Activated naive CD4-positive, alpha-beta T cell treated with Interleukin-2 at 50 U/mL for 16 hours (primary cell): ENCODE measurements at places on chromosomes 12 and 14.

DNA sequence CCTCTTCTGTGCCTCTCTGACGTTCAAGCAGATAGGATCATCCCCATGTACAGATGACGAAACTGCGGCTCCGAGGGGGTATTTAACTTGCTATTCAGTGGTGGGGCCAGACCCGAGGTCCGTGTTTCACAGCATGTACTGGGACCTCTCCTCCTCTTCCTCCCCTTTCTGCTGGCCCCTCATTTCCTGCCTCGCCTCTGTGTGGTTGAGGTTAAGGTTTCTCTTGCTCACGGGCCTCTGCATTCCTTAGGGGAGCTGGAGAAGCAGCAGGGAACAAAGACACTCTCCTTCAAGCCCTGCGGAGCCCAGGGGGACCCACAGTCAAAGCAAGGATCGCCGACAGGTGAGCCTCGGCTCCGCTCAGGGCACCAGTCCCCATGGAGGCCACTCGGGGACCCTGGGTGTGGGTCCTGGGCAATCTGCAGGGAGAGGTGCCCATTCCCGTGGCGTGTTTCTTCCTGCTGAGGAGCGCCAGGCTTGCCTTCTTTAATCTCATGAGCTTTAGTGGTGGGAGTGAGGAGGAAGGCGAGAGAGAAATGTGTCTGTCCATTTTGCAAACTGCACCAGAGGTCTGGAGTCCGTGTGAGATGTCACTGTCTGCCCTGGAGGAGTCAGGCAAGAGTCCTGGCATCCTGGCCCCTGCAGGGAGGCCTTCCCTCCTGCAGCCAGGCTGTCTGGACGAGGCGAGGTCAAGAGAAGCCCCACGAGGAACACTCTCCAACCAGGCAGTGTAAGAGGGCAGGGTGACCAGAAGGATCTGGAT is 45.0 kb downstream of the SLC6A12 start:
- no peak for DNase-seq

- DNase-seq = peak; percentile 21
Observed at GRCh38 chr14:92759300-92759678, 10.9 kb upstream of the LGMN start.

- DNase-seq = no peak
Observed at GRCh38 chr14:32419429-32419828, 90.3 kb downstream of the AKAP6 start.

- DNase-seq = no peak
Observed at GRCh38 chr12:70399311-70399710, 33.2 kb downstream of the KCNMB4 start.

DNA sequence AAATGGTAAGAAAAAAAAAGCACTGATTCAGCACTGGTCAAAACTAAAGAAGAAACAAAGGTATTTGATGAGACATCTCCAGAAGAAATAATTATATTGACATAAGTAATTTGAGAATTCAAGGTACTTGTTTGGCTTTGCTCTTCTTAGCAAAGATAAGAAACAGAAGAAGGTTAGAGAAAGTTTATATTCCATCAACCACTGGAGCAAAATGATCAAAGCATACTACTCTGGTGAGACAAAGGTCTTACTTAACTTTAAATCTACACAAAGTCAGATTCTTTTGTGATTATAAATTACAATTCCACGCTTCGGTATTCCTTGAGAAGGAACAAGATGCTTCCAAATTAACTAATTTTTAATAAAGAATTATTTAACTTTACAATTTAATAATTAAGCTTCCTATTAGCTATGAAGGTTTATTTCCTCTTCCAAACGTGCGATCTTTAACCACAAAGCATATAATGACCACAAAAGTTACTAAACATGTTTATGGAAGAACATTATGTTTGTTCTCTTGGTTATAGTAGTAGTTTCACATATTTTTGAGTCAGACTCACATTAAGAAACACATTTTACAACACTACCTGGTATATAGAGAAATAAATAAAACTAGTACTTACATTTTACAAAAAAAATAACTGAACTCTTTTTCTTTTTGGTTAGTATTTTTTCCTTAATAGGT is 53.4 kb downstream of the METTL25 start:
- DNase-seq = no peak

DNA sequence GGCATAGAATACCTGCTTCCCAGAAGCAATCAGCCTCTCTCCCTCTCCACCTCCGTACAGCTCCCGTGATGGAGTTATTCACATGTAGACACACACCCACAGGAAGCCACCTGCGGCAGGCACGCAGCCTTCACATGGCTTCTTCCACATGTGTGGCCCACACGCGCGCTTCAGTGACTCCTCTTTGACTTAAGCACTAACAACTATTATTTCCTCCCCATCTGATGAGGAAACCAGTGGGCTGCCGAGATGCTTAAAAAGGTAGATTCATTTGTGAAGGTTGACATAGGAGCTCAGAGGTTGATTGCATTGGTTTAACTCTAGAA is 69.3 kb downstream of the PRMT8 start:
- no peak for DNase-seq

DNA sequence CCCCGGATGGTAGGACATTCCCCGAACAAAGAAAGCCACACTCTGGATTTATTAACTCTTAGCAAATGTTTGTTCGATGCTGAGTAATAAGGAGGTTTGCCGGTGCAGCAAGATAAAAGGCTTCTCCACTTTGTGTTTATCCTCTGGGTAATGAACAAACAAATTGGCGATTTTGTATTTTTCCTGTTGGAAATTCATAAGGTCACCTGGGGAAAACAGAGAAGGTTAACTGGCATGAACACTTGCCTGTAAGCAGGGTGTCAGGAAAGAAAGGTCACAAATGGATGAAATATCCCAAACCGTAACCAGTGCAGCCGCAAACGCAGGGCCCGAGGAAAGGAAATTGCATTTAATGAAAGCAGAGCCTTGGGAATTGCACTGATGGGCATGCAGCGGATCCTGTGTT is 132.8 kb downstream of the RMST start:
- DNase-seq = no peak

DNA sequence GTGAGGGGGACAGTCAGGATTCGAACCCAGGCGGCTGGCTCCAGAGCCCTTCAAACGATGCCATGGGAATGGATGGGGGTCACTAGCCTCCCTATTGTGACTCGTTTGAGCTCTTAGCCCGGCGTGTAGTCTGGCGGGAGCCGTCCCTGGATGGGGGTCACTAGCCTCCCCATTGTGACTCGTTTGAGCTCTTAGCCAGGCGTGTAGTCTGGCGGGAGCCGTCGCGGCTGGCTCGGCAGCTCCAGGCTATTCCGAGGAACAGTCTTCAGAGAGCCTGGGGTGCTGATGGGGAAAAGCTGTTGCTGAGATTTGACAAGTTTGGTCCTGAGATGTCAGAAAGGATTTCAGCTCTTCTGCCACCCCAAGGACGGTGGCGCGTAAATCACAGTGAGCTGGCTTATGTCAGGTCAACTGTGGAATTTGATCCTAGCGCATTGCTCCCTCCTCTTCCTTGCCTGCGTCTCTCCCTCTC is 58.3 kb downstream of the CALM1 start:
- DNase-seq = no peak

DNA sequence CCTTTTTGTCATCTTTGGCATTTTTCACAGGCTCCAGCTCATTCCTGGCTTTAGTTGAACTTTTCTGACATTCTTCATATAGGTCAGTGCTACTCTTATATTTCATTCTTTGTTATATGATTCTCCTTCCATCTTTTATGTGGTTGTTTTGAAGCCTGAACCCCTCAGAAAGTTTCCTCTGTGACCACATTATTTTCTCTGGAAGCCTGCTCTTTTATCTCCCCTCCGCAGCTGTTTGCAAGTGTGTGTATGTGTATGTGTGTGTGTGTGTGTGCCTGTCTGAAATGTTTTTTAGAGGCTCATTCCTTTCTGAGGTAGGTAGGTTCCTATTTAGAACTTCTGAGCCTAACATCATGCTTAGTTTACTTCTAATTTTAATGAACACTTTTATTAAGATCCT is 47.6 kb downstream of the ANO4 start:
- no peak for DNase-seq

DNA sequence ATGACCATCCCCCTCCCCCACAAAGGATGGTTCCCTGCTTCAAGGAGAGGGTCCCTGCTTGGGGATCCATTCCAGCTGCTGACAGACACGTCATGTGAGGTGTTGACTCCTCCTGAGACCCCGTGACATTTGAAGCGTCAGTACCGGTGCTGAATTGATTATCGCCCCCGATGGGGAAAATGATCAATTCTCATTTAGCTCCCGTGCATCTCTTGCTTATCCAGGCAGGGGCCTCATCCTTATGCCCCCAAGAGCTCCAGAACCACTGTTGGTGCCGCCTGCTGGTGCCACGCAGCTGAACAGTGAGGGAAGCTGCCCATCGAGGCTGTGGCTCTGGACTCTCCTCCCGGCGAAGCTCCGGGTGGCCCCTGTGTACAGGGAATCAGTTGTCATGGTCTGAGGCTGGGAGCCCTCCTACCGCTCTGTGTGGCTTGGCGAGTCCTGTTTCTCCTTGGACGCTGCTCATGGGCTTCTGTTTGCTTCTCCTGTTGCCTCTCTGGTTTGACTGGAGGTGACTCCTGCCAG is 4.6 kb downstream of the KIF26A start:
- no peak for DNase-seq

GRCh38 chr12:76299536-76300296 is 48.5 kb downstream of the BBS10 start:
- no peak for DNase-seq

- DNase-seq = no peak
Observed at GRCh38 chr12:58452546-58452945, 467.8 kb downstream of the LRIG3 start.

DNA sequence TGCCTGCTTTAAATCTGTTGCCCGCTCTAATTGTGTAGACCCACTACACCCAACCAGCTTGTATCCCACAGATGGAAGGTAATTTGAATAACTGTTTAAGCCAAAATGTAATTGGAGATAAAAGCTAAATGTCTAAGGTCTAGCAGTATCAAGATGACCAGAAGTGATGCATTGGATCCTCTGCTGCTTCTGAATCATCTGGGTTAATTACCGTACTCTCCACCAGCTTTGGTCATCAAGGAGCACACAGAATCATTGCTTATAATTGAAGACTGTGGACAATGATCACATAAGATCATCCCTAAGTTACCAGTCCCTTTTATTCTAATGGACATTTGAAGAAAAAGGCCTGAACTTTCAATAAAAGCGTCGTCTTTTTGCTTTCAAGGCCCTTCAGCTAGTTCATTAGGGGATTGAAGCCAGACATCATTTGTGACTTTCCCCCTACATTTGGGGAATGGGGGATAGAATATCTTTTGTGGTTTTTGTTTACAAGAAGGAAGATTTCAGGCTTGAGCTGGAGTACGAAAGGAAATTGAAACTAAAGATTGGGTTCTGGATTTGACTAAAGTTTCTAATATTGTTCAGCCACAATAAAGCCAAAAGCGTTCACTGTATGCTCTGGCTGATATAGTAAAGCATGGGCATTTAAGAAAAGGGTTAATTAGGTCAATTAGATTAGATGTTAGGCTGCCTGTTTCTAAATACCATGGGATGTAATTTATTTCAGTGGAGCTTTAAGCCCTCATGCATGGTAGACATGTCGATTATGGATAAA is 123.2 kb downstream of the CHST11 start:
- no peak for DNase-seq

DNA sequence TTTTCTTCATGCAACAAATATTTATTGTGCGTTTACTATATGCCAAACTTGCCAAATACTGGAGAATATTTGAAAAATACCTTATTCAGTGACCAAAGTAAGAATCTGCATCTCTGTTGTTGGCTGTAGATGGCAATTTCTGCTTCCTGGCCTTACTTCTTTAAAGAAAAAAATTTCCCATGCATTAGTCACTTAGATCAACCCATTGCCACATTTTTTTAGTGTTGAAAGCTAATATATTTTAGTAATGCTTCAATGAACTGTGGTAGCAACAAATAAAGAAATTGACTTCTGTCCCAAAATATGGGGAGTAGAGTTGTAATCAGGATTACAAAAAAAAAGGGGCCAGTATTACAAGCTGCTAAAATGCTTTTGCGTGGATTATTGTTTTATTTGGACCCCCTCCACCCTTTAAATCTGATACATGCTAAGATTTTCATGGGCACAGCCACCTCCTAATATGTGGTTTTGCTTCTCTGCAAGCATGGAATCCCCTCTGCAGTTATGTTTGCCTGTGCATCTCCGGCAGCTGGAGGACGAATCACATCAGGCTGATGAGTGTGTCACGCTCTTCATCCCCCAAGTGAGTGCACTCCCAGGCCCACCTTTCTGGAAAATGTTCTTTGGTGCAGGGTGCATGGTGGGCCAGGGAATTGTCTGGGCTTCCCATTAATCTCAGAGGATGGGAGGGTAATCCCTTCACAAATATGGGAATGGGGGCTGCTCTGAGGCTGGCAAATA is 38.1 kb upstream of the PTCSC3 start:
- no peak for DNase-seq

DNA sequence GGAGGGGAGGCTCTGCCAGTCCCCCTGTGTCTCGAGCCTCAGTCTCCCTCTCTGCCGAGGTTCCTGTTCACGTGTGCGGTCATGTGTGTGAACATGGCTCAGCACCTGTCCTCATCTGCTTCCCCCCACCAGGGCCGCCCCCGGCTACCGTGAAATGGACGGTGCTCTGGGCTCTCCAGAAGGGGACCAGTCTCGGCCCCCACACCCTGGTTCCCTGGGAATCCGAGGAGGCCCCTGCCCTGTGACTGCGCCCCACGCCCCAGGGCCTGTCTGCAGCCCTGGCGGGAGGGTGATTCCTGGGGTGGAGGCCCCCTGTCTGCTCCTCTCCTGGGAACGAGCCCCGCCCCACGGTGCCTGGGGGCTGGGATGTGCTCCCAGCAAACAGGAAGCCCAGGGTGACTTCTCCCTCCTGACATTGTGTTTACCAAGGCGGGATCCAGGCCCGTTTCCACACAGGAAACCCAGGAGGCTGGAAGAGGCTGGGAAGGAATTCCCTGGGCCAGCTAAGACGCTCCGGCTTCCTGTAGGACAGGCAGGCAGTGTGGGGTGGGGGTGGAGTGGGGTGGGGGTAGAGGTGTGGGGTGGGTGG is 46.6 kb downstream of the KIF26A start:
- DNase-seq = no peak

DNA sequence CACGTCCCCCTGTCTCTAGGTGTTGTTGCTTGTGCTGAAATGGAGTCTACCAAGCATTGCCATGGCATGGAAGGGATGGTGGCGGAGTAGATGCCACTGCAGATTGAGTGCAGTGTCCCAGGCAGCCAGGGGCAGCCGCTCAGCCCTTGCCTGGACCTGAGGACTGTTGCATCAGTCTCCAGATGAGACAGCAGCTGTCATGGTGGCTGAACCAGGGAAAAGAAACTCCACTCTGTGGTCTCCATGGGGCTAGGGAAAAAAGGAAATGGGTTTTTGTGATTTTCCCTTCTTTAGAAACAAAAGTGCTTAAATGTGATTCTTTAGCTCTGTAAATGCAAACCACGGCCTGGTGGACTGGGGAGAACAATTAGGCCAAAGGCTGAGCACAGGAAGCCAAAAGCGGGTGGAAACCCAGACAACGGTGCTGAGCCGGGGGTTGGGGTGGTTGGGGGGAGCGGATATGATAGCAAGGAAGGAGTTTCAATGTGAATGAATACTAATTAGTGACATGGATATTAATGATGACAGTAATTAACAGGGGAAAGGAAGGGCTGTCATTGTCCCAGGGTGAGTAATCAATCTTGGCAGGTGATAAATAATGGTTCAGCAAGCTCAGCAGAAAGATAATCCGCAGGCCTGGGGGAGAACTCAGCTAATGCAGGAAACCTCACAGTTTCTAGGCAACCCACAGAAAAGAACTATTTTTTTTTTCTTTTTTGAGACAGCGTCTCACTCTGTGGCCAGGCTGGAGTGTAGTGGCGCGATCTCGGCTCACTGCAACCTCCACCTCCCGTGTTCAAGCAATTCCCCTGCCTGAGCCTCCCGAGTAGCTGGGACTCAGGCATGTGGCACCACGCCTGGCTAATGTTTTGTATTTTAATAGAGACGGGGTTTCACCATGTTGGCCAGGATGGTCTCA is 442.6 kb downstream of the DPF3 start:
- peak; percentile 47 for DNase-seq
